Muscle of back (tissue), 13 donors: ENCODE measurements at places on chromosomes 3 and 15. TPM values are rescaled to one million over a fixed set of nuclear protein-coding genes. Genes with fewer than 3 reads are reported as not detected.

GRCh38 chr3:139427283-139428060 is 38.0 kb upstream of the COPB2 start:
- peak; percentile 70 for DNase-seq

DNA sequence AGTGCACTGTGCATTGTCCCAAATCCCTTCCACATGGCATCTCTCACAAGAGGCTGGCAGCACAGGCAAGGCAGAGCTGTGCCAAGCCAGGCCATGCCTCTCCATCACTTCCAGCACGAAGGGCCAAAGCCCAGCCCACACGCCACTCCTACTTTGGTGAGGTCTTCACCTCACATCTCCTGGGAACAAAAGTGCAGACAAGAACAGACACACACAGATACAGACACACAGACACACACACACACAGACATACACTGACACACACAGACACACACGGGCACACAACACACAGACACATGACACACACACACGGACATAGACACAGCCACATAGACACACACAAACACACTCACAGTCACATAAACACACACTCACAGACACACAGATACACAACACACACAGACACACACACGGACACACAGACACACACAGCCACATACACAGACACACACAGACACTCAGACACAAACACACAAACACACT is 233.3 kb downstream of the UACA start:
- no peak for DNase-seq

GRCh38 chr15:87033056-87033455 is 953.4 kb downstream of the AGBL1 start:
- no peak for DNase-seq

GRCh38 chr3:4355401-4356219 is 52.4 kb downstream of the SETMAR start:
- DNase-seq, result no peak

- DNase-seq, result no peak
Observed at GRCh38 chr3:144264794-144265193, 293.2 kb downstream of the DIPK2A start.

DNA sequence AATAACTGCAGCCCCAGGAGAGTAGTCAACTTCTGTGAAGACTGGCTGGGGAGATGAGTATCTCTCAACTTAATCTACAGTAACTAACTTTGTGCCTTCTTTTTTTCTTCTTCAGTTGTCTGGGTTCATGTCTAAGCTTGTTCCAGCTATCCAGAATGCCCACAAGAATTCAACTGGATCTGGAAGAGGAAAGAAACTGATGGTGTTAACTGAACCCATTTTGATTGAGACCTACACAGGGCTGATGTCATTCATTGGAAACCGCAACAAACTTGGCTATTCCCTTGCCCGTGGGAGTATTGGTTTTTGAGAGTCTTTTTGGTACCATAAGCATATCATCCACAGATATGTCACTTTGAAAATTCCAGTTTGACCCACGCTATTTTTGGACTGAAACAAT is 148.7 kb downstream of the TPRG1 start:
- no peak for DNase-seq

- DNase-seq, result no peak
Observed at GRCh38 chr15:56936929-56937328, 18.5 kb downstream of the TCF12 start.

GRCh38 chr15:58066042-58066867 is 744 bp upstream of the ALDH1A2 start:
- DNase-seq, result no peak

- DNase-seq, result peak; percentile 16
Observed at GRCh38 chr3:173993299-173993698, 595.8 kb downstream of the NLGN1 start.

DNA sequence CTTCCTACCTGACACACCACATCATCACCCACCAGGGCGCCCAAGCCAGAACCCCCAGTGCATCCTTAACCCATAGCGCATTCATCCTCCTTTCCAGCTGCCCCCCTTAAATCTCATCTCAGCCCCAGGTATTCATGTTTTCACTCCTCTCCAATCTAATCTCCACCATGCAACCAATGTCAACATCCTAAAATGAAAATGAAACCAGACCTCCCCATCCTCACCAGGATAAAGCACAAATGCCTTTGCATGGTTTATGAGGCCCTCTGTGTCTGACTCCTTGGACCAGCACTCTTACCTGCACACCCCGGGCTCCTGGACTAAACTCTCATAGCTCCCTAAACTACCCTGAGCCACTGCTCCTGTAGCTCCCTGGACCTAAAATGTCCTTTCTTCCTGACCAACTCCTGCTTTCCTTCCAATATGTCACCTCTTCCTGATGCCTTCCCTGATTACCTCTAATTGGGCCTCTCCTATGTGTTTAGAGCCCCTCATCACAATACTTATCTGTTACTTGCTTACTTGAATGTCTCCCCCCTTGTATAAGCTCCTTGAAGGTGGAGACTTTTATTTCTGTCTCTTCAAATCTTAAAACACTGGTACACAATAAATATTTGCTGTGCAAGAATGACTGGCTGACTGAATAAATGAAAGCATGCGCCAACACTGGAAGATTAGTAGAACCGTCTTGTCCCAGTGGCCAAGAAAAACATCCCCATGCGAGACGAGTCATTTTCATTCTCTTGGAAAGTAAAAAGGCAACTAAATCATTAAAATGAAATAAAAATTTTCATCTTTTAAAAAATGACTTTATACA is 142.5 kb downstream of the XXYLT1 start:
- no peak for DNase-seq

- no peak for DNase-seq
Observed at GRCh38 chr3:131550562-131551465, 48.0 kb upstream of the MRPL3 start.

DNA sequence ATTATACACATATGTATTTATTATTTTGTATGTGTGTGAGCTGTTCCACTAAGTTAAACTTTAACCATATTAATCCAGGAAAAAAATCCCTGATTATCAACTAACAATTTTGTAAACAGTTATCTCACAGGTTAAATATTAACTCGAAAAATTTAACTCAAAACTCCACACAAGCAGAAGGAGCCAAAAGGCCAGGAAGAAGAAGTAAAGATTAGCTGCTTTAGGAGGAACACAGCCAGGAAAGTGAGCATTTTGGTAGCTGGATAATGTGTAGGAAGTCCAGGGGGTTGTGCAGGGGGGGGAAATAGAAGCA is 425.0 kb downstream of the TIGIT start:
- DNase-seq, result no peak

DNA sequence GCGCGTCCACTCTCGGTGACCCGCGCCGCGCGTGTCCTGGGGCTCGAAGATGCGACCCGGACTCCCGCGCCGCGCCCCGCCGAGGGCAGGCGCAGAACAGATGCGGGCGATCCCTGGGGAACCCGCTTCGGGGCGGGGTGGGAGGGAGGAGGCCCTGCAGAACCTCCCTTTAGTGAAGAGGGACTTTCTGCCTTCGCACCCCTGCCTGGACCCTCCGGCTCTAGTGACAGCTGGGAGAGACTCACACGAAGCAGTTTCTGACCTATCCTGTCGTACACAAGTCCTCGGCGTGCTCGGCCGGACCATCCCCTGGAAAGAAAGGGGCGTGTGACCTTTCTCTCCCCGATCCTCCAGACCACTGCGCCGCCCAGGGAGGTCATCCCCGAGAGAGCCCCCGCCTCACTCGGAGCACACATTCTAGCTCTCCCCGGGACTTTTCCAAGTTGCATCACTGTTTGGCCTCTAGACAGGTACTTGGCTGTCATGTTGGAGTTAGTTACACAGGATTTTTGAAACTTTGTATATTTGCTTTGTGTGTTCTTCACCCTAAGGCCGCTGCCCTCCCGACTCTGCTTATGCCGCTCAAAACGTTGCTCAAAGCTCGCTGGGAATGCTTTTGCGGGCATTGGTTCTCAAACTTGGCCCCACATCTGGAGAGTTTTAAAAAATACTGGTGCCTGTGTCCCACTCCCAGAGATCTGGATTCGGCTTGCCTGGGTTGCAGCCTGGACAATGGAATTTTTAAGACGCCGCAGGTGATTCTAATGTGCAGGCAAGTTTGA is 582 bp downstream of the CGNL1 start:
- DNase-seq, result peak; percentile 72

PLA2G4D gene
- not detected for polyA plus RNA-seq

PCCB gene
- polyA plus RNA-seq, result 31.1 TPM

SLC22A13 gene
- polyA plus RNA-seq, result not detected

CHAC1 gene
- 3.4 TPM for polyA plus RNA-seq

TMIE gene
- polyA plus RNA-seq, result 0.62 TPM

SLC22A14 gene
- polyA plus RNA-seq, result 0.22 TPM

MYZAP gene
- 3.9 TPM for polyA plus RNA-seq

KNL1 gene
- polyA plus RNA-seq, result 11.8 TPM

INSYN1 gene
- 4.0 TPM for polyA plus RNA-seq
